ENCODE measurements at places on chromosomes 3 and 15.

- DNase-seq: no peak
Measured at GRCh38 chr3:23162934-23163333, 40.2 kb upstream of the UBE2E2 start.

DNA sequence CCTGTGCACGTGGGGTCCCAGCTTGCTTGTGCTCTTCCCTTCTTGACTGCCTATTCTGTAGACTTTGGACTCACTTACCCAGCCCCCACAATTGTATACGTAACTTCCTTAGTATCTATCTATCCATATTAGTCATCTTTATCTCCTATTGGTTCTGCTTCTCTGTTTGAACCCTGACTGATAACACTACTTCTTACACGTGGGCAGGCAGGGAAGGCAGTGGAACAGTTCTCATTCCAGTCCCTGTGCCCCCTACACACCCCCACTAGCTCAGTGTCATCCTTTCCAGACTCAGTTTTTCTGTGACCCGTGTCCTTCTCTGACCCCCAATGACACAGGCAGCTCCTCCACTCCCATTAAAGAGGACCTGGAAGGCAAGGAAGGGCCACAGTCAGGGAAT is 74.2 kb upstream of the FBN1 start:
- DNase-seq: no peak

GRCh38 chr15:66940368-66940767 is 125.0 kb upstream of the SMAD3 start:
- DNase-seq: no peak

DNA sequence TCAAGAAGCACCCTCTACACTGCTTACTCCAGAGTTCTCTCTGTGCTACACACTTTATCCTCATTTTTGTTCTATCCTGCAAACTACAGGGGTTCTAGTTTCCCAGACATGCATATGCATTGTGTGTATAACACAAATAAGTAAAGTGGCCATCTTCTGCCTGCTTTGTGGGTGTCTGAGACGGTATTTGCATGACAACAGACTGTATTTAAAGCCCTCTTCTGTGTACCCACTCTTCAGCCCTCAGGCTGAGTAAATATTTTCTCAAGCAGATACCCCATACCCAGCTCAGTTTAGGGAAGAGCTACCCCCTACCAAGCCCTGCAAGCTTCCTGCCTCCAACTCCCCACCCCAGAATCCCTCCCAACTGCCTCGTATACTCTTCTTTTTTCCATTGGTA is 31.7 kb downstream of the SYNPR start:
- DNase-seq: no peak

GRCh38 chr3:179630753-179631451 is 21.9 kb upstream of the USP13 start:
- no peak for DNase-seq

DNA sequence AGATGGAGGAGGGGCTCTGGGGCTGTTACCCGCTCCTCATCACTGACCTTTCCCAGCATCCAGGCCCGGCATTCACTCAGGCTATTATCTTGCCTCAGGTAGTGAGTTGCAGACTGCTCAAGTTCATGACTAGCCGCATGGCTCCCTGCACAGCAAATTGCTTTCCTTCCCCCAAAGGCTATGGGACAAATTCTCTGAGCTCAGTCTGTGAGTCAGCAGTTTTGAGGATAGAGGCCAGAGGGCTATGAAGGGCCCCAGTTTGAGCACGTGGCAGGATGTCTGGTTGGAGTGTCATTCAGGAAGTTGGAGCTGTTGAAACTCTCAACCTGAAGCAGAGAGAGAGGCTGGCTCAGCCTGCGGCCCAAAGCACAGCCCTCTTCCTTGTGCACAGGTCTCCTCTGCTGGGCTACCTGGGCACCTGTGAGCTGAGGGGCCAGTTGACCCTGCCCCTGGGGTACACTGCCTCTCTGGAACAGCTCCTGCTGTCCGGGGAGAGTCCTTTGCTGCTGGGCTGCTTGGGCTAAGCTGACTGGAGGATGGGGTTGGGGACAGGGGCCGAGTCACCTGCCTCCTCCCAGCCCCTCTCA is 7.9 kb downstream of the FAH start:
- DNase-seq: peak; percentile 63

GRCh38 chr15:65801229-65801805 is 9.2 kb upstream of the DENND4A start:
- no peak for DNase-seq

Data from HTR-8/SVneo (cell line).